Renal cortical epithelial cell (primary cell): ENCODE measurements at places on chromosomes 3 and 15.

DNA sequence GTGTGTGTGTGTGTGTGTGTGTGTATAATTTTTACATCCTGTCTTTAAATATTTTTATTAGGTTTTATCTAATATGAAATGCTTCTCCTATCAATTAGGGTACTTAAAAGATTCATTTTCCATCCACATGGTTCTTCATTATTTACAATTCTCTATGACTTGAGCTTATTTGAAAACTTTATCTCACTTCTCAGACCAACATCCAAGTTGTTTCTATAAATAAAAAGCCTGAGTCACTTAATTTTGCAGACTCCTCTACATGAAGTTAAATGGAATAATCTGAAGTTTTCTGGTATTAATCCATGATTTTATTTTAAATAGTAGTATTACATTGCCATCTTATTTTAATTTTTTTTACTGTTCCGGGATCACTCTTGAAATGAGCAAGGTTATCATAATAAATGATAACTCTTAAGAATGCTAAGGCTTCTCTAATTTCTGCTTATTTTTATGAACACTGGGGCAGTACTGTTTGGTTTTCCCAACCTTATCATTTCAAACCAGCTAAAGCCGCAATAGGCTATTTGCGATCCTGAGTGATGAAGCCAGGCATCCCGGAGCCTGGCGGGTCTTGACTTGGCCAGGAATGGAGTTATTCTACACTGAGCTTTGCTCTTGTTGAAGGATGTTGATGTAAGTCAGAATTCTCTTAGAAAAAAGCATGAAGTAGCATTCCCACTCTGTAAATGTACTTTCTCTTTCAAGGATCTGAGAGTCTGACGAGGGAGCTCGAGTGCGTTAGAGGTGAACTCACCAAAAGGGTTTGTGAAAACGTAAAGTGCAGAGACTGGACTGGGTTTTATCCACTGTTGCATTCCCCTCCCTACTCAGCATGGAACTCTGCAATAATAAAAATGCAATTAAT is 220.2 kb upstream of the LRTM1 start:
- no peak for DNase-seq

GRCh38 chr15:40633178-40633577 is 39.1 kb downstream of the KNL1 start:
- DNase-seq: peak; percentile 43

DNA sequence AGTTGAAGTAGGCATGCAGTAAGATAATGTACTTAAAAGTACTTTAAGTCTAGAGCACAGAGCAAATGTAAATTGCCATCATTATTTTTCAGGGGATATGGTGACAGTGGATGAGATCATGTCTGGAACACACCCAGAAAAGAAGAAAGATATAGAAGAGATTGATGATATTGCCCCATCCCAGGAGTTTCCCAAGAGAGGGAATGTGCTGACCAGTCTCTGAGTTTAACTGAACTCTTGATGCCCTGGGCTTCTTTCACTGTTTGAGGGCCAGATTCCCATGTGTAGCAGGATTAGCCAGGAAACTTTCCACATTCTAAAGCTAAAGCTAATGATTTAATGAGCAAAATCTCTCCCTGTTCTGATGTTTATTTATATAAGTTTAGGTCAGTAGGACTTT is 366.8 kb upstream of the UMPS start:
- DNase-seq: peak; percentile 33

DNA sequence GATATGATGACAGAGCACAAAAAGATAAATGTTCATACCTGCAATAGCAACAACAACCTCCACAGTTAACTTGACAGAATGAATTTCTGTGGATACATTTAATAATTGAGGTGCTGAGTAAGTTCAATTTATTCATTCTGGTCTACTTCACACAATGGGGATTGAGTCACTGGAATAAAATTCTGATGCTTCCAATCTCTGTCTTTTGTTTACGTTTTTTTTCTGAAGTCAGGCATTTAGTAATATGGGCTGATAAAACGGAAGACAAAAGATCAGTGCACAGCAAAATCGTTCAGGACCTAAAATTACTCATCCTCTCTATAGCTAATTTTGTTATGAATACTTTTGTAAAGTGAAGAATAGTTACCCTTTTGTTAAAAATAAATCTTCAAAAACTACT is 565.9 kb upstream of the CCDC54 start:
- DNase-seq: peak; percentile 83

GRCh38 chr3:2784627-2785026 is 325.5 kb downstream of the IL5RA start:
- no peak for DNase-seq

DNA sequence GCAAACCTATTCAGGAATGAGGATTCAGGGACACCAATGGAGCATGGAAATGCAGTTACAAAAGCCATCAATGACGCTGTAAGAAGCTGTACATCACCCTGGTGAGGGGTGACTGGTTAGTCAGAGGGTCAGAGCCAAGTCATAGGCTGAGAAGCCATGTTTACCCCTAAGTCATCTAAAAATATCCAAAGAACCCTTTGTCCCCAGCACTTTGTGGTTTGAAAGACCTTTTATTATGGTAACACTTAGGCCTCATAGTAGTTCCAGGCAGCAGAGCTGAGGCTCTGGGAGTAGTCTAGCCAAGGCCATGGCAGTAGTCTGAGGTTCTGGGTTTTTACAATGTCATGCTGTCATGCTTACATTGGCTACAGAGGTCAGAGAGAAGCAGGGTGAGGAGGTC is 131.2 kb downstream of the CTNNB1 start:
- peak; percentile 87 for DNase-seq

DNA sequence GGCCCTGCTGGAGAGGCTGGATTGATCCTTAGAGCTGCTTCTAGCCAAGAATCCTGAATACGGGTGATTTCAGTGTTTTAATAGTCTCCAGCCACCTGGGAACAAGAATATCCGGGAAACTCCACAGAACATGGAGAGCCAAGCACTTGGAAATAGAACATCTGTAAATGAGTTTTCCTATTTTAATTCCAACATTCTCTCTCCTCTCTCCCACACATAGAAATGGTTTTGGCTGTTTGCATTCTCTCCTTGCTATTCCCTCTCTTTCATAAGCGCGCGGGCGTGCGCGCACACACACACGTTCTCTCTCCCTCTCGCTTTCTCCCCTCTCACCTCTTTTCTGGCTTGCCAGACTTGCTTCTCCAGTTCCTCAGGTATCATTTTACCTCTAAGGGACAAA is 50.6 kb downstream of the GADL1 start:
- DNase-seq: no peak

DNA sequence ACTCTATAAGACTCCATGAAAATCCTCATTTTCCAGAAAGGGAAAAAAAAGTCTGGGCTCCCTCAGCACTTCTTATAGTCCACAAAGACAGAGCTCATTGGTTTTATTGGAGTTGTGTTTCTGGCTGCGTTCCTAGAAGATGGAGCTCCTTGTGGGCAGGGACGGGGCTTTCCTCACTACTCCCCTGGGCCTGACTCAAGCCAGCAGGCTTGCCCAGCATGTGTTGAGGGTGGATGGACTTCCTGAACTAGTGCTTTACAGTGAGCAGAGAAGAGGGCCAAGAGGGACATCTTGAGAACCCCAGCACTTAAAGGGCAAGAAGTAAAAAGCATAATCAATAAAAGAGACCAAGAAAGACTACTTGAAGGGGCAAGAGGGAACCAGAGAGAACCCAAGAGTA is 43.2 kb upstream of the EPHB1 start:
- no peak for DNase-seq

DNA sequence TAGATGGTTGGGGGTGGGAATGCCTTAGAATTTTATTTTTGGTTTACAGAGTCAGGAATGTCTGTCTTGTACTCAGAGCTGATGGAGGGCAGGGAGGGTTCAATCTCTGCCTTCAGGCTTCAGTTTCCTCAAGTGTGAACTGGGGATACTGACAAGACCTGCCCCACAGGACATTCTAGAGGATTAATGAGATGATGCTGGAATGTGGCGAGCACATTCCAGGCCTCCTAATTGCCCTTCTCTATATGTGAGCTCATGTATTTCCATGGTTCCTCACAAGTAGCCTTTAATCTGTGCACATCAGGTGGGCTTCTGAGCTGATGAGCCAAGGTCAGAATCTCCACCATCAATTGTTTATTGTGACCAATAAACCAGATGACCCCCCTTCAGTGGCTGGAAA is 90.4 kb downstream of the CACNA2D3 start:
- peak; percentile 3 for DNase-seq

GRCh38 chr3:114484919-114485318 is 191.1 kb downstream of the TIGIT start:
- DNase-seq: no peak

- DNase-seq: no peak
Observed at GRCh38 chr15:63195569-63196015, 6.2 kb downstream of the RAB8B start.

- no peak for DNase-seq
Observed at GRCh38 chr15:70058642-70059360, 38.9 kb downstream of the TLE3 start.

DNA sequence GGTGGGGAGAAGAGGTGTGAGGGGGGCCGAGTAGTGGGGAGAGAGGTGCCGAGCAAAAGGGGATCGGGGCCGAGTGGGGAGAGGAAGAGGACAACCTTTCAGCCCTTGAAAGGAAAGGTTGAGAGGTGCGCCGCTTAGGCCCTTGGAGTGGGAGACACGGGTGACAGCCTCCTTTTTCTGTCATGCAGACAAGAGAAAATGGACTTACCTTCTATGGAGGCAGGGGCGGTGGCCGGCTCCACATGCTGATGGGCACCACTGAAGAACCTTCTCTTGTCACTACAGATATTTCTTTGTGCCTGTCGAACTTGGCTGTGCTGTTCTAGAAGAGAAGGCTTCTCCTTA is 421 bp downstream of the KLHL18 start:
- no peak for DNase-seq

DNA sequence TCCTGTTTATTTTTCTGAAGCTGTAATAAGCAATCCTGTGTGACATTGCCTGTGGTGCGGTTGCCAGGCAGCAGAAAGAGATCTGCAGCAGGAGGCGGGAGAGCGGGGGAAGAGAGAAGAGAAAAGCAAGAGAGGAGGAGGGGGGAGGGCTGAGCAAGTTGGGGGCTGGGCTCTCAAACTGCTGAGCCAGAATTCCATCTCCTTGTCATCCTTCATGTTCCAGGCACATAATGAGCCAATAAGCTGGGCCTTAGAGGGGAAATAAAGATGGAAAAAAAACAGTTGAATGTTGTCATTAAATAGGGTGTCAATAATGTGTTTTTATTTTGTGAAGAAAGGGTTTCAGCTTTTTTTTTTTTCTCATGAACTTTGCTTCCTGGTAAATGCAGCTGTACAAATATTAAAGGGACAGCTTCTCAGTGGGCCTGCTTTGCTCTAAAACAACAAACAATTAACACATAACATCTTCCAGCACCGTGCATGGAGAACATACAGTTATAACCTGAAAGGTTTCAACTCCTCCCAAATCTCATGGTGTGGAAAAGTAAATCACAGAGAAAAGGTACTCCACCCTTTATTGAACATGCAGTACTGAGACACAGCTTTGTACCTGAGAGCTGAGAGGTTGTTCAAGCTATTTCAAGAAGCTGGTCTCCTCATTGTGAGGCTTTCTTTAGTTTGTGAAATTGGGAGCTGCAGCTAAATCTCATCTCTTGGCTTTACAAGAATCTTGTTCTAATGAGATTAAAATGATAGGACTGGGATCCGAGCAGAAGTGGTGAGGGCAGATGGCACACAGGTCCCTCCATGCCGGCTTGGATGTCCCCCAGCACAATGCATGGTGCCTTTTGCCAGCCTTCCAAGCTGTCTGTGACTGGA is 451.1 kb upstream of the KCNMB2 start:
- DNase-seq: peak; percentile 80

- DNase-seq: no peak
Observed at GRCh38 chr3:31498791-31499190, 33.9 kb upstream of the STT3B start.

DNA sequence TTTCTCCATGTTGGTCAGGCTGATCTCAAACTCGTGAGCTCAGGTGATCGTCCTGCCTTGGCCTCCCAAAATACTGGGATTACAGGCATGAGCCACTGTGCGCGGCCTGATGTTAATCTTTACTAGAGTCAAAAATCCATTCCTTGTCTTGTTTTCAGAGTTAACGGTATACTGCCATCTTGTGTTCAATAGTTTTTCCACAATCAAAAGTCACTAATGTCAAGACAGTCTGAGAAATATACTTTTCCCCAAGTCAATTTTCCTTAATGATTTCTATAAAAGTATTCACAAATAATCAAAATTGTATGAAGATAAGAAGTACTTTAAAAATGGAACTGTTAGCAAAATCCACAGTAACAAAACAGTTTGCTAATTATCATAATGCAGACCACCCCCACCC is 8.5 kb downstream of the CRBN start:
- DNase-seq: peak; percentile 74

DNA sequence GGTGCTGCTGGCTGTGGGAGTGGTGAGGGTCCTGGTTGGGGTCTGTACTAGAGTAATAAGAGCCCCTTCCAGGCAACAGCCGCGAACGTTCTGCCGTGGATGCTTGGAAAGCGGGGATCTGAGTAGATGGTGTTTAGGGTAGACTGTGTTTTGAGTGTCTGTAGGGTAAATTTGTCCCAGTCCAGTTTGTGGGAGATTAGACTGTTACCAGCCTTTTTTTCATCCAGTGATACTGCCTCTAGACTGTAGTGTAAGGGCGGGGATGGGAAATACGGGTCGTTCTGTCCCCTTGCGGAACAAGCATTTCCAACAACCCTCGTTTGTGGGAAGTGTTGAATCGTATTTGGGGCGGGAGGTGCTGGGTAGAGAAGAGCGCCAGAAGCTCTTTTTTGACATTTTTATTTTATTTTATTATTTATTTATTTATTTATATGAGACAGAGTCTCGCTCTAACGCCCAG is 424 bp downstream of the HAUS2 start:
- DNase-seq: peak; percentile 13

DNA sequence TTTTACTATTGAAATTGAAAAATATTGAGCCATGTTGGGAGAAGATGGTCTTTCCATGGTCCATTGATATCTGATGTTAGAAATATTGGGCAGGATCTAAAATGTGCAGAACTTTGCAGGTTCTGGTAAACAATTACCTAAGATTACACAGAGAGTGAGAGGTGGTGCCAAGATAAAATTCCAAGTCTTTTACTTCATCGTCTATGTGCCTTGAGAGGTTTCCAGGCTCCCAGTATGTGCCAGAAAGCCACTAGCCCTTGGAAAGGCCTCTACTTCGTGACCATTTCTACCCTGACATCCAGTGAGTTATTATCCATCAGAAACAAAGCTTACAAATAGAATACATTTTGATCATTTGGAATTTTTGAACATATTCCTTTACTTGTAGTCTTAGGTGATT is 27.6 kb downstream of the CD200 start:
- DNase-seq: peak; percentile 68

- peak; percentile 59 for DNase-seq
Observed at GRCh38 chr3:37272741-37273140, 98.4 kb upstream of the LRRFIP2 start.

- no peak for DNase-seq
Observed at GRCh38 chr3:193465992-193466608, 87.5 kb upstream of the ATP13A5 start.

- DNase-seq: no peak
Observed at GRCh38 chr3:37670961-37671483, 190.7 kb upstream of the CTDSPL start.
